ENCODE measurements at places on chromosomes 16 and 17. TPM values are rescaled to one million over a fixed set of nuclear protein-coding genes. Genes with fewer than 3 reads are reported as not detected.

Gene ARHGDIA
- 637 TPM for total RNA-seq

Gene NACA2
- 0.10 TPM for total RNA-seq

Gene CTRB1
- total RNA-seq, result not detected

Gene SPAG9
- 77.1 TPM for total RNA-seq

Gene C16orf87
- total RNA-seq, result 5.8 TPM

Gene NECAB2
- 3.0 TPM for total RNA-seq

Gene BCAS3
- total RNA-seq, result 7.7 TPM

Gene TEKT1
- not detected for total RNA-seq

Gene PIMREG
- total RNA-seq, result 49.9 TPM
